ENCODE measurements at places on chromosomes 13 and 19.

- DNase-seq = no peak
These were observed 91.7 kb downstream of the HSPH1 start for GRCh38 chr13:31069808-31070534.

DNA sequence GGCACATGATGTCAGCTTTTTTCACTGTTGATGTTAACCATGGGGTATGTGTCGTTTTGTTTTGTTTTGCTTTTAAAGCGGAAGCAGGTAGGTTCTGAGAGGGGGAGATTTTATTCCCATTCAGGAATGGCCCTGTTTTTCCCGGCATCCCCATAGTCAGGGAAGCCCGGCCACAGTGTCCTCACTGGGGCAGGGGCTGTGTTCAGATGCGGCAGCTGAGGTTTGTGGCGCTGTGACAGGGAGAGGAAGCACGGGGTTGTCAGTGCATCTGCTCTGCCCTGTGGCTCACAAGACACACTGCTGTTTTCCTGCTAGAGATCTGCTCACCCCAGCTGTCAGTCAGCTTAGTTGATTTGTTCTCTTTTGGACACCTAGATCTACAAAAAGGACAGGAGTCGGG, 27.6 kb downstream of the ANKRD27 start:
- no peak for DNase-seq

DNA sequence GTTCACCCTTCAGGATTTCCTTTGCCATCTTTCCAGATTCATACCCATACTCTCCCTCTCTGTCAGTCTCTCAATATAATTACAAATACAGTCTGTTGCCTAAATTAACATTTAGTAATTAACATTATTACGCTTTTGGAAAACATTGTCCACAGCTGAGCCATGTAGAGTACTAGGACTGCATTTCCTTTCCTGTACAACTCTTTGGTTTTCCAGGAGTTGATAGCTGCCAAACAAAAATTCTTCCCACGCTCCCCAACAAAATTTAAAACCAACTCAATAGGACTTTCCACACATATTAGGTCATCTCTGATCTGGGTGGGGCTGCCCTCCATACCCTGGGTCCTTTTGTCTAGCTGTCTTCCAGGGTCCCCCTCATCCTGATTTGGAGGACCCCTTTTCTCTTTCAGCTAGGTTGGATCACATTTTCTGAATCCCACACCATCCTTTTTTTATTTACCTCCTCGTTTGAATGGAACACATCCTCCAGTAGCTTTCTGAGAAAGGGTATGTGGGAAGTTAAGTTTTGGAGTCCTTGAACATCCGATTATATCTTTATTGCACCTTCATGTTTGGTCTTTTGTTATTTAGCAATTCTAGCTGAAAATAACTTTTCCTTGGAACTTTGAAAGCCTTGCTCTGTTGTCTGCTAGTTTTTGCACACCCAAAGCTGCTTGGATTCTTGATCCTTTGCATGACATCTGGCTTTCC, 17.7 kb downstream of the ONECUT3 start:
- DNase-seq = no peak

GRCh38 chr13:93709506-93710244, 483.1 kb downstream of the GPC6 start:
- DNase-seq = no peak

Data from CD4-positive, alpha-beta T cell treated with Interleukin-6 at 100 ng/mL for 8 hours (primary cell).